Heart left ventricle (tissue), 16 donors: ENCODE measurements at places on chromosomes 11 and 22.

GRCh38 chr11:131038597-131038996, 122.3 kb upstream of the SNX19 start:
- H3K27ac ChIP-seq = no peak overlapping the region
- H3K4me3 ChIP-seq = no peak overlapping the region
- H3K36me3 ChIP-seq = no peaks in the 10 kb centered on the region
- no peaks in the 10 kb centered on the region for H3K4me1 ChIP-seq

DNA sequence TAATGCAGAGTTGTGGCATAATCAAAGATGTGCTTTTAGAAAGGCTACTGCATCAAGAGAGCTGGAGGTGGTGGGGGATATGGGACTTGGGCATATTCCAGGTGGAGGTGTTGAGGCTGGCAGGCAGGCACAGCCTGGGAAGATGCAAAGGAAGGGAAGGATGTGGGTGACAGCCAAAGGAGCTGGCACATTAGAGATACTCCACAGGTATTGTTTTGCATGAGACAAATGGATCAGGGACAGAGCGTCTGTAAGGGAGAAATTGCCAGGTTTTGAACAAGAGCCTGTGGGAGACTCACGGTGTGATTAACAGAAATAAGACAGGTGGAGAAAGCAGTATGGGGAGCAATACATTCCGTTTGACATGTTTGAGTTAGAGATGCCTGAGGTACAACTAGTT, 263.7 kb downstream of the NELL1 start:
- H3K4me1 ChIP-seq = no peaks in the 10 kb centered on the region
- no peaks in the 10 kb centered on the region for H3K36me3 ChIP-seq
- no peak overlapping the region for H3K4me3 ChIP-seq
- H3K27ac ChIP-seq = no peak overlapping the region
- DNase-seq = no peak

DNA sequence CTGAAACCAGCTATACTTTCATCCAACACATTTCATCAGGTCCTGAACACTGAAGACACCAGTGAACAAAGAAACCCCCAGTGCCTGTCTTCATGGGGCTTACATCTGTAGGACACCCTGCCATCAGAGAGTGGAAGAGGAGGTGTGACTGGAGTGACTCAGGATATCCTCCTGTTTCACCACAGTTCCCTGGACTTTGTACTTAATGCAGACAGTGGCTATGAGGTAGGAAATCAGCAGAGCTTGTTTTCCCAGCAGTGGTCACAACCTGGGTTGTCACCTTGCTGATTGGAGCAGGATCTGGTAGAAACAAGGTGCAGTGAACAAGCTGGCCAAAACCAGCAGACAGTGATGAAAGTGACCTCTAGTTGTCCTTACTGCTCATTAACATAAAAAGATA, 128.8 kb downstream of the KIRREL3 start:
- H3K4me3 ChIP-seq = no peak overlapping the region
- DNase-seq = no peak
- H3K27me3 ChIP-seq = no peaks in the 10 kb centered on the region
- H3K36me3 ChIP-seq = no peaks in the 10 kb centered on the region
- no peak overlapping the region for H3K27ac ChIP-seq

GRCh38 chr11:12876340-12876739, 132.8 kb upstream of the RASSF10 start:
- no peak overlapping the region for H3K4me3 ChIP-seq
- H3K36me3 ChIP-seq = no peaks in the 10 kb centered on the region
- no peak overlapping the region for H3K27ac ChIP-seq
- DNase-seq = no peak

GRCh38 chr11:103850419-103851165, 185.8 kb upstream of the DDI1 start:
- H3K4me3 ChIP-seq = no peak overlapping the region
- no peaks in the 10 kb centered on the region for H3K27me3 ChIP-seq
- no peak for DNase-seq
- no peaks in the 10 kb centered on the region for H3K4me1 ChIP-seq

DNA sequence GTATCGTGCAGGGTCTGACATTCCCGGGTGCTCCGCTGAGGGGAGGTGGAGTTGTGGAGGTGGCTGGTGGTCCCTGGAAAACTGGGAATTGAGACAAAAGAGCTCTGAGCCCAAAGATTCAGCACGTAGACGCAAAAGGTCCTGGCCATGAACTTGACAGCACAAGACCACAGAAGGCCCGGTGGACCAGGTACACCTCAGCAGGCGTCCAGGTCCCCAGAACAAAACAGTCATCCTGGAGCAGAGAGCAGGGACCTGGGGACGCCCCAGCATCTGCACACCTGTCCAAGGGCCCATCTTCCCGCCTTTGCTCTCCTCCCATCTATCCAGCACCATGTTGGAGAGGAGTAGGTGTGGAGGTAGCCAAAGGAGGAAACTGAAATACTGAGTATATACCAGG, 13.8 kb upstream of the MB start:
- no peak for DNase-seq
- no peaks in the 10 kb centered on the region for H3K4me1 ChIP-seq

GRCh38 chr11:24356501-24356900, 140.4 kb upstream of the LUZP2 start:
- H3K36me3 ChIP-seq = no peaks in the 10 kb centered on the region
- H3K27ac ChIP-seq = no peak overlapping the region
- H3K27me3 ChIP-seq = no peaks in the 10 kb centered on the region
- no peak overlapping the region for H3K4me3 ChIP-seq

GRCh38 chr11:107050121-107050520, 31.8 kb upstream of the GUCY1A2 start:
- H3K4me3 ChIP-seq = no peak overlapping the region
- no peaks in the 10 kb centered on the region for H3K36me3 ChIP-seq
- no peak overlapping the region for H3K27ac ChIP-seq
- no peaks in the 10 kb centered on the region for H3K4me1 ChIP-seq

DNA sequence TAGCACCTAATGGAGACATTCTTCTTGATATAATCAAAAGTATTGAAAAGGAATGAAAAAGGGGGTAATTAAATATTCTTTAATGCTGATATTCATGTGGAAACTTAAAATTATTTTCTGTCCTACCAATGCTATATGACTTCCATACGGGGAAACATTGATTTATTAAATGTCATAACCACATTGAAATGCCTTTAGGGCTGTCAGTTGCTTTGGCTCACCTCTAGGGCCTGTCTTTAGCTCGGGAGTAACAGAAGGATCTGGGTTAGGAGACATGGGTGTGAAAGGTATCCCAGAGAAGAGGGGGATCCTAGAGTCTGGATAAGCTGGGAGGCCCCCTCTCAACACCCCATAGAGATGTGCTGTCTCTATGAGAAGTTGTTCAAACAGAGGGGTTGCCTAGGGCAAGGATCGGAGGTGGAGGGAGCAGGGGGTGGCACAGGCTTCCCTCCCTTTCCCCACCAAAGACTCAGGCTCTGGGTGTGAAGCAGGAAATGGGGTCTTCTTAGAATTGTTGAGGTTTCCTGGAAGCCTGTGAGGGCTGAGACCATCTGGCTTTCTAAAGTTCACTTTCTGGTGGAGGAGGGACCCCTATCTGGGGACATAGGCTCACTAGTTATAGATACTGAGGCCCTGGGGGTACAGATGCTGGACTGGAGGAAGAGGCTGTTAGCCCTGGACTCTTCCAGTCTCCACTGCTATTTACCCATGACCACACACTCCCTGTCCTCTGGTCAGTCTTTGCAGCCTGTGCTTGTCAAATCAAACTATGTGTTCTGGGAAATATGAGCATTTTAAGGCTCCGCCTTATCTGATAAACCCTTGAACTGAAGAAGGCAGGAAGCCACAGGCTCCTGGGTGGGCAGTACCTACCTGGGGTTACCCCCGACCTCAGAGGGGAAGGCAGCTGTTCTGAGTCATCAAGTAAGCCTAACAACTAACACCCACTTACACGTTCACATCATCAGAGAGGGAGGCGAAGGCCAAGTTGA, 55.8 kb upstream of the RRAS2 start:
- peaks cover 4% of the 10 kb centered on the region for H3K4me1 ChIP-seq
- DNase-seq = no peak
- no peak overlapping the region for H3K27ac ChIP-seq
- H3K36me3 ChIP-seq = no peaks in the 10 kb centered on the region
- no peaks in the 10 kb centered on the region for H3K27me3 ChIP-seq

- DNase-seq = peak; percentile 88
- H3K4me1 ChIP-seq = peaks cover 35% of the 10 kb centered on the region
- H3K27me3 ChIP-seq = no peaks in the 10 kb centered on the region
- H3K4me3 ChIP-seq = no peak overlapping the region
- peak overlapping the region; percentile 13 for H3K27ac ChIP-seq
Observed at GRCh38 chr11:126332221-126332711, 23.2 kb upstream of the ST3GAL4 start.
